ENCODE measurements at places on chromosomes 5 and 9.

DNA sequence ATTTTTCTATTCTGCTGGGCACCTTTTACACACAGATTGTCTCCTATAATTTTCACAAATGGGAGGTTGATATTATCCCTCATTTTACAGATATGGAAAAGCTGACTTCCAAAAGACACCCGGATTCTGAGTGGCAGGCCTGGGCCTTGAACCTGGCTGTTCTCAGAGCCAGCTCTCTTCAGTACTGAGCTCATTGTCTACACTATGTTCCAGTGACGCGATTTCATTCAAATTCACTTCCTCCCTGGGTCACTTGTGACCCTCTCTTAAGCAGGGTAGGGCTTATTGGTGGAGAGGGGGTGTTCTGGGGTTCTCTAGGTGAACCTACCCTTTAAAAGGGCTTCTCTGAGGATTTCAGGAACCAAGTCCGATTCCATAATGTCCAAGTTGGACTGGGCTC, 70.2 kb downstream of the ANKRD33B start:
- DNase-seq, result no peak

GRCh38 chr5:173458828-173459609, 130.8 kb upstream of the STC2 start:
- no peak for DNase-seq

- DNase-seq, result no peak
These were observed 35.5 kb downstream of the TTC1 start for GRCh38 chr5:160044391-160044804.

DNA sequence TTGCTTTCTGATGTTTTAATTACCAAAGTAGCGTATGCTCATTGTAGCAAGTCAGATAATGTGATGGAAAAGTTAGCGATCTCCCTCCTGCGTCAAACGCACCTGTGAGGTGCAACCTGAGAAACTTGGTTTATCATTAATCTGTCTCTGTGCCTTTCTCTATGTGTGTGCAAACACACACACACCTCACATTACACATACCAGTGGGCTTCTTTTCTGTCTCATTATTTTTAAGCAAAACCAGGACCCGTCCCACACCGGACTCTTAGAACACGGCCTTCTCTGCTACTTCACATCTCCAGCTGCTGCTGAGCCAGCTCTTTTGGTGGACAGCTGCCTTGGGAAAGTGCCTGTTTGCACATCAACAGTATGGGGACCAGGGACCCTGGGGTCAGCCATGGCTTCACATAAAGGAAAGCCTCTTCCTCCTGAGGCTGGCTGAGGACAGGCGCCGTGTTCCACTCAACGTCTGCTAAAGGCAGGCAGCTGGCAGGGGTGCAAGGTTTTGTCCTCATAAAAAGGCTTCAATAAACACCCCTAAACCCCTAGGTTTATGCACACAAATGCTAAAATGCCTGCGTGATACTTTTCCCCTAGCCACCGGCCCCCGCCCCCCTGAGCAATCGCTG, 44.2 kb downstream of the MRPL36 start:
- no peak for DNase-seq

DNA sequence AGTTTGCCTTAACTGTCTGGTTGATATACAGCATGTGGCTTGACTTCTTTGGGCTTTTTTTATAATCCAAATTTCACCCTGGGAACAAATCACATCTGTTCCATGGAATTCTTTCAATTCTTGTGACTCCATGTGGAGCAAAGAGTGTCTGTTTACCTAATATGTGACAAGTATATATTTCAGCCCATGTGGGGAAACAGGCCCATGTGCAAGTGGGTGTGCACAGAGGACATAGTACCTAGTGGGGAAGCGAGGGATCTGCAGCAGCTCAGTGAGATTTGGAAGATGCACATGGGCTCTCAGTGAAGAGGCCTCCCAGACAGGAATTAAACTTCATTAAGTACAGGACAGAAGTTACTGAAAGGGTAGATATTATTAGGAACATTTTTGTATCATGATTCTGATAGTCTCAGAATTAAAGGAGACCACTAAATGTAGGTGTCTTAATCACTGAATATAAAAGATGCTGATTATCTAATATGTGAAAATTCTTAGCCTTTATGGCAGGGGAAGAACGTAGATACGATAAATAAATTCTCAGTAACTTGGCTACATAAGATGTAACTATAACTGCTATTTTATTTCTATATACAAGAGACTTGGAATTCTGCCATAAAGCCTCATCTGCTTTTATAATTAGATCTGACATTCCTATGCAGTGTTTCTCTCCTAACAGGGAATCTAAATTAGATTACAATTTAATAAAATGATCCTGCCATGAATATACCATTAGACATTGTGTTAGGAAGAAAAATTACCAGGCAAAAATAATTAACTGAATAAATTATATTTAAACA, 181.2 kb downstream of the SLC12A2 start:
- no peak for DNase-seq

DNA sequence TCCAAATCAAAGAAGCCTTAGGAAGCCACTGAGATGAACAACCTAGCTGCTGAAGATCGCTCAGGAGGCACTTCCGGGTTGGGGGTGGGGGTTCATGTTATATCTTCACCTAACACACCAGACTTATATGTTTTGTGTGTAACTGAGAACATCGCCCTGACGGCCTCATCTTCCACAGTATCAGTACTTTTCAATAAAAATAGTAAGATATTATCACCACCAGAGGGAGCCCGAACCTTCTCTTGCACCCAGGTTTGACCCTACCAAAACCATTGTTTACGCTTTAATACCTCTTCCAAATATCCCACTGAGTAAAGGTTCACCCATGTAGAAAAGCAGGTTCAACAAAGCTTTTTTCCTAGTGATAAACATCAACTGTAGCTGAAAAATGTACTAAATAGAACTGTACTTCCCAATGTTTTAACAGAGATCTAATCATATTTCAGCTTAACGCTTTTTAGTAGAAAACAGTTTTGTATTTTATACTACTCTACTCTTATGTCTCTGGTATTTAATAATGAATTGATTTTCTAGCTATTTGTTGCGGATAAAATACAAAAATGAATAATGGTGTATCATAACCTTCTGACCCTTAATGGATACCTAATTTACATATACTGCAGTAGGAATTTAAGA, 244.0 kb downstream of the EPB41L4A start:
- DNase-seq, result no peak

DNA sequence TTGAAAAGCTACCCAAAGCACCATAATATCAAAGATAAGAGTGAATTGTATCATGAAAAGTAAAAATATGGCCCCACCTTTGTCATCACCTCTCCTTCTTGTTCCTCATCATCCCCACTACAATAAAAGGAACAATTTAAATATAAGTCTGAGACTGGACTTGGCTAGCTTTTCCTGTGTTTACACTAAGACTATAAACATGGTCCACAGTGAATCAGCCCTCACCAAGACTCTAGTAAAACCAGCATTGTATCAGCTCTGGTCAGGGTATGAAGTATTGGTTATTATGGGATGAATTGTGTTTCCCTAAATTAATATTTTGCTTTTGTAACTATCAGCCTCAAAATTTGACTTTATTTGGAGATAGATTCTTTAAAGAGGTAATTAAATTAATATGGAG, 105.4 kb downstream of the SLC25A46 start:
- no peak for DNase-seq

All from stimulated activated CD8-positive, alpha-beta memory T cell treated with anti-CD3 and anti-CD28 coated beads, Interleukin-7, amount 100 ng/mL, for 24 hours (primary cell).